ENCODE measurements at places on chromosomes 3 and 15.

DNA sequence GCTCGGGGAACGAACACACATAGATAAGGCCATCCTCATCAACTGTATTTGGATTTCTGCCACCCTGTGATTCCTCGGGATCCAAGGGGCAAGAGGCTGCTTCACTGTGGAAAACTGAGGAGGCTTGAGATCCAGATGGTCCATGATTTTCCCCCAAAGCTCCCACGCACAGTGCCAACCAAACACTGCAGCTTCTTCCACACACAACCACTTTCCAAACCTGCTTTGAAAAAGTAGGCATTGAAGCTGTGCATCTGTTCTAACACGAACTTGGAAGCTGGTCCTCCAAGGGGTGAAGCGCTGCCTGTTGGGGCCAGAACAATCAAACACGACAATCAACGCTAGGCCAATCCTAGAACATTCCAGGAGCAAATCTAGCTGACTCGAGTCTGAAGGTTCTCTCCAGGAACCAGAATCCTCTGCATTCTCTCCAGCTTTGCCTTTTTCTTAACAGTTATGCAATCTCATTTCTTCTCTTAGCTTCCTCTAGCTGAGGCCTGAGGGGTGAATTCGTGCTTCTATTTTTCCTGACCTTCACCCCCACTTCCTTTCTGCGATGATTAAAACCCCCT is 104.4 kb downstream of the LRRK1 start:
- no peak for DNase-seq

- DNase-seq = no peak
These were observed 1042.9 kb downstream of the NTRK3 start for GRCh38 chr15:87213626-87214025.

GRCh38 chr3:114101101-114101500 is 44.6 kb downstream of the QTRT2 start:
- no peak for DNase-seq

GRCh38 chr3:78165876-78166275 is 1126.0 kb downstream of the ROBO2 start:
- no peak for DNase-seq

DNA sequence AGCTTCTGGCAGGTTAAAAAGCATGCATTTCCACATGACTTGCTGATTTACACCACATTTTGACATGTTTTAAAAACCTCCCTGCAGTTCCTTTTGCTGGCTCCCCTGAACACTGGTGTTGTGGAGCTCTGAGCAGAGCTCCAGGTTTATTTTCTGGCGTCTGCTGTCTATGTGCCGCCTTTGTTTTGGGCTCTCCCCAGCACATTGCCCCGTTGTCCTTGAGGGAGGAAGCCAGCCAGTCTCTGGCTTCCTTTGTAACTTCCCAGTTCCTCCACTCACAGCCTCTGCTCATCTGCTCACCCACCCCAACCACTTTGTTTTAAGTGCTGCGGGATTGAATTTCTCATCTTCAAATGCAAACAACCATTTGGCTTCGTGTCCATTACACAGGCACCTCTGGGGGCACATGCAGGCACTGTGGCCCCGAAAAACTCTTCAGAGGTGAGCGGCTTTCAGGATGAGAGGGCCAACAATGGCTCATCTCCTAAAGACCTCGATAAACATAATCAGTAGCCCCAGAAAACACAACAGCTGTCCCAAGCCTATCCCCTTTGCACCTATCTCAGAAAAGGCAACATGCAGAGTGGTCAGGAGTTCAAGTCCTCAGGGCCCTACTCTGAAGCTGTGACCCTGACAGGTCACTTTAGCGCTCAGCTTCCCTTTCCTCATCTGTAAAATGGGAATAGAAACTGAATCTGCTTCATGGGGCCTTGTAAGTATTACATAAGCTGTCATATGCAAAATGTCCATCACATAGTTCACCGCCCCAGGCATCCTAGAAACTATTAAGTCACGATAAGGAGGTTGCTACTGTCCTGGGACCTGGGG is 1.3 kb upstream of the MEF2A start:
- DNase-seq = no peak

All from omental fat pad (tissue), 4 donors.